ENCODE measurements at places on chromosomes 7 and 10.
A peak's percentile ranks its signal among the peaks of the same experiment; 100 is the strongest.

DNA sequence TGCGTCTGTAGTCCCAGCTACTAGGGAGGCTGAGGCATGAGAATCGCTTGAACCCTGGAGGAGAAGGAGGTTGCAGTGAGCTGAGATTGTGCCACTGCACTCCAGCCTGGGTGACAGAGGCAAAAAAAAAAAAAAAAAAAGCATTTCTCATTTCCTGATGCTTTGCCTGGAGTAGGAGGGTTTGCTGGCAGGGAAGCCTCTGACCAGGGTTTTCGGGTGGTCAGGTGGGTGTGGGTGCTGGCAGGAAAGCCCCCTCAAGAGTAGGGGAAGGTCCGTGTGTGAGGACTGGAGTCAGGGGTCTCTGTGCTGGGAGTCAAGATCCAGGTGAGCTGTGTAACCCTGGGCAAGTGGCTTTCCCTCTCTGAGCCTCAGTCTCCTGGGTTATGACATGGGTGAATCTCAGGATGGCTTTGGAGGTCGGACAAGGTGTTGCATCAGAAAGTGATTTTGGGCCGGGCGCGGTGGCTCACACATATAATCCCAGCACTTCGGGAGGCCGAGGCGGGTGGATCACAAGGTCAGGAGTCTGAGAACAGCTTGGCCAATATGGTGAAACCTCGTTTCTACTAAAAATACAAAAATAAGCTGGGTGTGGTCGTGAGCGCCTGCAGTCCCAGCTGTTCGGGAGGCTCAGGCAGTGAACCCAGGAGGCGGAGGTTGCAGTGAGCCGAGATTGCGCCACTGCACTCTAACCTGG is 3.2 kb downstream of the AMZ1 start:
- DNase-seq, result no peak

- no peak for DNase-seq
Observed at GRCh38 chr10:60290558-60290957, 99.1 kb downstream of the ANK3 start.

GRCh38 chr7:105185290-105186010 is 171.4 kb downstream of the KMT2E start:
- no peak for DNase-seq

DNA sequence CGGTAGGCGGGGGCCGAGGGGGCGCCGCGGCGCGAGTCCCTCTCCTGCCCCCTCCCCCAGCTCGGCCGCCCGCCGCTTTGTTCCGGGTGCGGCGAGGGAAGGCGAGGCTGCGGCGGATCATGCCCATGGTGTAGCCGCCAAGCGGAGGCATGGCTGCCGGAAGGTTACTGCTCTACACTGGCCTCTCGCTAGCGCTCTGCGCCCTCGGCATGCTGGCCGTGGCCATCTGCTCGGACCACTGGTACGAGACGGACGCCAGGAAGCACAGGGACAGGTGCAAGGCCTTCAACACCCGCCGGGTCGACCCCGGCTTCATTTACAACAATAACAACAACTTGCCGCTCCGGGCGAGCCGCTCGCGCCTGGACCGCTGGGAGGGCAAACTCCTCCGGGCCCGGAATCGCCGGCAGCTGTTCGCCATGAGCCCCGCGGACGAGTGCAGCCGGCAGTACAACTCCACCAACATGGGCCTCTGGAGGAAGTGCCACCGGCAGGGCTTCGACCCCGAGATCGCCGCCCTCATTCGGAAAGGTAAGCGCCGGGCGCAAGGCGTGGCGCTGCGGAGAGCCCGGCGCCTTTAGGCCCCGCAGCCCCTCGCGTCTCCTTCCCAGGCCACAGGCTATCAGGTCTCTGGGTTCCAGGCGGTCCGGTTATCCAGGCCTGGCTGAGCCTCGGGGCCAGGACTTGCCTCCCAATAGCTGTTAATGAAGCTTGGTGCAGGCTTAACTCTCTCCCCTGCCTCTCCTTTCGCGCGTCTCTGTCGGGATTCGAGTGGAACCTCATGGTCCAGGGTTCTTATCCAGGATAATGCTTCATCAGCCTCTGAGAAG is 513 bp downstream of the TMEM178B start:
- no peak for DNase-seq

GRCh38 chr7:30817371-30817767 is 46.2 kb downstream of the MINDY4 start:
- no peak for DNase-seq

GRCh38 chr7:103130901-103131624 is 17.8 kb downstream of the NAPEPLD start:
- DNase-seq, result no peak

- DNase-seq, result no peak
Observed at GRCh38 chr10:118844731-118845521, 90.2 kb upstream of the CACUL1 start.

DNA sequence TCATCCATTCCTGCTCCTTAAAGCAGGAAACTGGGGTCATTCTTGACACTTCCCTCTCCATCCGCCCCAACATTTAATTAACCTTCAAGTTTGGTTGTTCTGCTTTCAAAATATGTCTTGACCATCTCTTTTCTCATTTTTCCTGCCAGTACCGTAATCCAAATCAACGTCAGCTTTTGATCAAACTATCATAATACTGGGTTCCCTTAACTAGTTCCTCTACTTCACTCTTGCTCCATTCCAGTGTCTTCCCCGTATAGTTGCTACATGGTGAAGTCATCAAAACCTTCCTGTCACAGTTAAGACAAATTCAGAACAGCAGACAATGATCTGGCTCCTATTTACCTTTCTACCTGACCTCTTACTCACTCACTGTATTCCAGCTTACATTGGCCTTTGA is 6.6 kb upstream of the KLF14 start:
- DNase-seq, result no peak

DNA sequence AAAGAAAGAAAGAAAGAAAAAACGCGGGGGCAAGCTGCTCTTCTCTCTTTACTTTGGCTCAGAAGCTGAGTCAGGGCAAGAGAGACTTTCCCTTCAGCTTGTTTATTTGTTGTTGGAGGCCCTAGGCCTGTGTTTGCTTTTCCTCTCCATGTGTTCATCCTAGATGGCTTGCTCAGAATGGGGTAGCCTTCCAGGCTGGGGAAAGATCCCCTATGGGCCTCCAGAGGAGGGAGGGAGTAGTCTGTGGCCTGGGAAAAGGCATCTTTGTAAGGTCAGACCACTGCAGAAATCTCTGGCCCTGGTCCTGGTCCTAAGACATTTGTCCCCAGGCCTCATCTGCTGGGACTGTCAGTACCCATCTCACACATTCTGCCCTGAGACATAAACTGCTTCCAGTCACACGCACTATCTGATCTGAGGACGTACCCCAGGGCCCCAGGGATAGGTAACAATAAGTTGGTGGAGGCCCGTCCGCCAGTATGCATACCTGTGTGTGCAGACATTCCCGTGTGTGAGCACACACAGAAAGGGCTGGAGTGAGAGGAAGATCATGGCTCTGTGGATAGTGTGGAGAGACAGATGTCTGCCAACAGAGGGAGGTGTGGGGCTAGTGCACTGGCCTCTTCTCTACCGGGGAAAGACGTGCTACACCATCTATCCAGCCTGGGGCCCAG is 4.9 kb upstream of the SCD start:
- peak; percentile 46 for DNase-seq

DNA sequence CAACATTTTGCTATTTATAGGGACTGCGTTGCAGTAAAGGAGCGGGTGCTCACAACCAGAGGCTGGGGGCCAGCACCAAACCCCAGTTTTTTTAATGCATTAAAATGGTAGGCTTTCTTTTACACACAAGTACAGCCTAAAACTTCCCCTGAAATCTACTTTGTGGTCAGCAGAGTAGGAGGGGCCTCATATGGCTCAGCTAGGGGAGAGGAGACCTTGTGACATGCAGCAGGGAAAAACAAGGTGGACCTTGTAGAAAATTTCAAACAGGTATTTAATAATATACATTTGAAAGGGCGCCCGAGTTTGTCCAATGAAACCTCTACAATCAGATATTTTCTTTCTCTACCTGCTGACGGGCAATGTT is 1.4 kb downstream of the CCDC136 start:
- DNase-seq, result no peak

- no peak for DNase-seq
Observed at GRCh38 chr10:16491933-16492332, 29.7 kb downstream of the C1QL3 start.

GRCh38 chr10:4109469-4109868 is 324.5 kb upstream of the KLF6 start:
- no peak for DNase-seq

DNA sequence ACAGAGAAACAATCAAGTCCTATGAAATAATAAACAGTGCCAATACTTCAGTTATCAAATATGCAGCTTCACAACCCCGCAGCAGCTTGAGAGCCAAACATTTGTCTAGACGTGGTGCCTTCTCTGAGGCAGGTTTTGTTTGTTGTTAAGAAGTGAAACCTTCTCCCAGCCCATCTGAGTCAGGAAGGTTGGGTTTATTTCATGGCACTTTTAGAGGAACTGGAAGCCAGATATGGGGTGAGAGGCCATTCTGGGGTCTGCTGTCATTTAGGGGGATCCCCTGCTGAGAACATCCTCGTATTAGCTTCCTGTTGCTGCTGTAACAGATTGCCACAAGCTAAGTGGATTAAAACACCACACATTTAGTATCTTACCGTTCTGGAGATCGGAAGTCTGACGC is 113.6 kb downstream of the GRK5 start:
- no peak for DNase-seq

GRCh38 chr7:111836592-111836991 is 274.3 kb upstream of the IMMP2L start:
- DNase-seq, result no peak

- no peak for DNase-seq
Observed at GRCh38 chr7:130553398-130554029, 61.6 kb downstream of the MEST start.

- no peak for DNase-seq
Observed at GRCh38 chr7:32564542-32564941, 69.3 kb downstream of the AVL9 start.

DNA sequence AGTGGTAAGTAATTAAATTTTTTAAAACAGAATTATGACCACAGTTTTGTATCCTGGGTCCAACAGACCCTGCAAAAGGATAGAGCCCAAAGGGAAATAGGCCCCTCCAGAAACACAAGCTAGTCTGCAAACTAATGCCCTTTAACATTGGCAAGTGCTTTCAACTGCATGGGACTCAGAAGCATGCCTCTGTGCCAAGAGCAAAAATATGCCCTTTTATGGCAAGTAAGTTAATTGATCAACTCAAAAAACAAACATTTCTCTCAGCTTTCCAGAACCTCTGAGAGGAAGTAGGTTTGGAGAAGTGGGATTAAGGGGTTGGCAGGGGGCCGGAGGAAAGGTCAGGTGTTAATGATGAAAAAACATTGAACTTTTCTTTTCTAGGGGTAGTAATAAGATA is 186.6 kb upstream of the PRSS1 start:
- no peak for DNase-seq

DNA sequence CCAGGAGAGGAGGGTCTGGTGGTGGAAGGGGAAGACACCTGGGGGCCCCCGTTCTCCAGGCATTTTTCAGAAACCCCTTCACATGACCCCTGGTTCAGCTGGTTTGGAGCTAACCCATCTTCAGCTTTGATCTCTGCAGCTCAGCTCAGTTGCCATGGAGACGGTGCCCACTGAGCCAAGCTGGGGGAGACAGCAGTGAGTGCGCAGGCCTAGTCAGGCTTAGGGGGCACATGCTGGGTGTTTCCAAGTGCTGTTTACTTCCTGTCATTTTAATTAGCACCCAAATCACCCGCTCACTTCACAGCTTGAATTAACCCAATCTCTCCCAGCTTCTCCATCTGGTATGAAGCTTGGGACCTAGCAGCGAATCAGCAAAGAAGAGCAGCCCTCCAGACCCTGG is 9.0 kb downstream of the SPOCK2 start:
- no peak for DNase-seq

- DNase-seq, result no peak
Observed at GRCh38 chr7:74233655-74234285, 20.4 kb downstream of the RFC2 start.

GRCh38 chr7:80134536-80135308 is at the start of gene GNAI1:
GNAI1 (plus strand) TSS chr7:80134831; CDS start chr7:80135161, 330 bp downstream.
- DNase-seq, result peak; percentile 67

DNA sequence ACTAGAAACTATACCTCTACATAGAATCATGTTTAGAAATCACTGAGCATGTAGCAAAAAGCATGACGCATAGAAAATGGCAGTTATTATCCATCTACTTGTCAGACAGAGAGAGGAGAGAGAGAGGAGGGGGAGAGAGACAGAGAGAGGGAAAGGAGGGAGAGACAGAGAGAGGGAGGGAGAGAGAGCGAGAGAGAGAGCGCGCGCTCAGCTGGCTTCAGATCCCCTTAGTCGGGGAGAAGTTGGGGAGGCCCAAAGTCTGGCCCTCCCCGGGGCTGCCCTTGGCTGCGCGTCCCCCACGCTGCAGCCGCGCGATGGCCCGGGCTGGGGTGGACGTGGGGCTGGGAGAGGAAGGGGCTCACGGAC is 37.0 kb downstream of the CNPY1 start:
- no peak for DNase-seq

GRCh38 chr7:100827330-100828226 is at the start of gene EPHB4:
EPHB4 (minus strand) TSS chr7:100827523; CDS start chr7:100827030, 493 bp downstream.
- DNase-seq, result peak; percentile 81

DNA sequence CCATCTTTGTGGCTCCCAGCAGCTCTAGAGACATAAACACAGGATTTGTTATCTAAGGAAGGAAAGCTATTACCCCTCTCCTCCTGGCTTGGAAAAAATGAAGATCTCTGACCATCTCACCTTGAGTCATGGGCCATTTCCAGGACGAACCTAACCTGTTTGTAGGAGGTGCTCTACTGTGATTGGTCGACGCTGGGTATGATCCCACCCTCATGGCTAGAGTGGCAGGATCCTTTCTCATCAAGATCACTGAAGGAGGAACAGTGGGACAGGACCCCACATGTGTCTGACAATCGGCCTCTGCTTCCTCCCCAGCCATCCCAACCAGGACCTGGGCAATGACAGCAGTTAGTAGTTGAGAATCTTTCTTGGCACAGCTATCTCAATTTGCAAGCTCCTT is 144.1 kb downstream of the EMX2 start:
- DNase-seq, result no peak

DNA sequence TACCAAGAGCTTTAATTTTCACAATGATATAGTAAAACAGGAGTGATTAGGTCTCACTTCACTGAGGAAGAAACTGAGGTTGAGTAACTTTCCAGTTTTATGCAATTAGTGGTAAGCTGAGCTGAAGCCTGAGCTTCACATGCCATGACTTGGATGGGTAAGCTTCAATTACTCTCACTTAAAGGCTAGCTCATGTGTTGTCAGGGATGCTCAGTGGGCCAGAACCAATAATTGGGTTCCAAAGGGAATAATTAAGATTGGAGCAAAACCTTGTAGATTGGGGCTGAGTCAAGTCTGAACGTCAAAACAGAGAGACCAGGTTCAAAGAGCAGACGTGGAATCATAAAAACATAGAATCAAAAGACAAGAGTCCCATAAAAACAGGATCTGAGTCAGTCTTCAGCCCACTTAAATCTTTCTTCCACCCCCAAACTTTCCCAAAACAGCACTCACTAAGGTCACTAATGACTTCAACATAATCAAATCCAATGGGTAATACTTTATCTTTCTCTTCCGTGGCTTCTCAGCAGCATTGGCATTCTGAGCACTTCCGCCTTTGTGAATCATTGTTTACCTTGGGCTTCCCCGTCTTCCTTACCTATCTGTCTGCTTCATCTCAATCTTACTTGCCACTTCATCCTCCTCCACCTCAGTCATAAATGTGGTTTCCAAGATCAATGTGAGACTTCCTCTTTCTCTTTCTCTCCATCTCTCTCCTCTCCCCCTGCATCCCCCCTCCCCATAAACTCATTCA is 23.0 kb upstream of the EGFR start:
- peak; percentile 85 for DNase-seq
